ENCODE measurements at places on chromosomes 4 and X. TPM values are rescaled to one million over a fixed set of nuclear protein-coding genes. Genes with fewer than 3 reads are reported as not detected.

Gene HSFX4
- polyA plus RNA-seq = not detected

Gene SSX4
- not detected for polyA plus RNA-seq

Gene PQBP1
- polyA plus RNA-seq = 41.1 TPM

Gene AKAP4
- not detected for polyA plus RNA-seq

GRCh38 chrX:3181846-3182245, 140.6 kb downstream of the ARSF start:
- H3K36me3 ChIP-seq = no peaks in the 10 kb centered on the region
- H3K4me1 ChIP-seq = peaks cover 9% of the 10 kb centered on the region
- no peaks in the 10 kb centered on the region for H3K27me3 ChIP-seq
- no peak overlapping the region for H3K27ac ChIP-seq

- DNase-seq = no peak
- no peaks in the 10 kb centered on the region for H3K27me3 ChIP-seq
- H3K36me3 ChIP-seq = no peaks in the 10 kb centered on the region
- H3K4me3 ChIP-seq = no peak overlapping the region
Observed at GRCh38 chr4:94285666-94286065, 57.0 kb downstream of the HPGDS start.

GRCh38 chr4:123613586-123614344, 217.2 kb downstream of the SPRY1 start:
- no peak overlapping the region for H3K4me3 ChIP-seq
- no peak for DNase-seq
- H3K27ac ChIP-seq = no peak overlapping the region
- H3K27me3 ChIP-seq = no peaks in the 10 kb centered on the region
- H3K4me1 ChIP-seq = no peaks in the 10 kb centered on the region
- no peaks in the 10 kb centered on the region for H3K36me3 ChIP-seq

- no peaks in the 10 kb centered on the region for H3K27me3 ChIP-seq
- H3K36me3 ChIP-seq = no peaks in the 10 kb centered on the region
- DNase-seq = no peak
- H3K4me1 ChIP-seq = no peaks in the 10 kb centered on the region
- no peak overlapping the region for H3K27ac ChIP-seq
Observed at GRCh38 chr4:172686021-172686420, 482.6 kb upstream of the GALNT7 start.

GRCh38 chr4:81684352-81684751, 212.6 kb upstream of the RASGEF1B start:
- H3K4me3 ChIP-seq = no peak overlapping the region
- no peaks in the 10 kb centered on the region for H3K36me3 ChIP-seq
- DNase-seq = no peak
- no peaks in the 10 kb centered on the region for H3K27me3 ChIP-seq
- no peaks in the 10 kb centered on the region for H3K4me1 ChIP-seq

DNA sequence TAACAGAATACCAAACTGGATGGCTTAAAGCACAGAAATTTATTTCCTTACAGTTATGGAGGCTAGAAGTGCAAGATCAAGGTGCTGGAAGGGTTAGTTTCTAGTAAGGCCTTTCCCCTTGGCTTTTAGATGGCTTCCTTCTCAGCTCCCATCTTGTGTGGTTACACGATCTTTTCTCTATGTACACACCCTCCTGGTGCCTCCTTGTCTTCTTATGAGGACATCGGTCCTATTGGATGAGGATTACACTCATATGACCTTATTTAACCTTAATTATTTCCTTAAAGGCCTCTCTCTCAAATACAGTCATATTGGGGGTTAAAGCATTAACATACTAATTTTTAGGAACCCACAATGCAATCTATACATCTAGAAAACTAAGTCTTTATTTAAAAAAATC, 787.9 kb upstream of the GALNTL6 start:
- H3K4me1 ChIP-seq = no peaks in the 10 kb centered on the region
- H3K27me3 ChIP-seq = no peaks in the 10 kb centered on the region
- no peak for DNase-seq
- H3K36me3 ChIP-seq = no peaks in the 10 kb centered on the region
- H3K4me3 ChIP-seq = no peak overlapping the region
- H3K27ac ChIP-seq = no peak overlapping the region

DNA sequence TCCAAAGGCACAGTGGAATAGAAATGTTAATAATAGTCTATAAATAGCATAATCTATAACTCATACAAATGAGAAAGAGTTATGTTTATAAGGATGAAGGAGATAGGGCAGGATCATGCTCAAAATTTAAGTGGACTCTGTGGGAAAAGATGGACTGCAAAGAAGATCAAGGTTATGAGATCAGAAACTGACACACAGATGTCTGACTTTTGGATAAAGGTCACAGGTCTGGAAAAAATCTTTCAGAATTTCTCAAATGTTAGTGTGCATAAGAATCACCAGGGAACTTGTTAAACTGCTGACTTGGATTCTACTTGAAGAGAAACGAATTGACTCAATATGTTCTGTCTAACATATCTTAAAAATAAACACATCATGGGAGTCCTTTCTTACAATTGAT, 104.1 kb downstream of the FSTL5 start:
- no peak overlapping the region for H3K4me3 ChIP-seq
- no peak overlapping the region for H3K27ac ChIP-seq
- no peak for DNase-seq
- H3K27me3 ChIP-seq = no peaks in the 10 kb centered on the region
